ENCODE measurements at places on chromosomes 11 and 22.

DNA sequence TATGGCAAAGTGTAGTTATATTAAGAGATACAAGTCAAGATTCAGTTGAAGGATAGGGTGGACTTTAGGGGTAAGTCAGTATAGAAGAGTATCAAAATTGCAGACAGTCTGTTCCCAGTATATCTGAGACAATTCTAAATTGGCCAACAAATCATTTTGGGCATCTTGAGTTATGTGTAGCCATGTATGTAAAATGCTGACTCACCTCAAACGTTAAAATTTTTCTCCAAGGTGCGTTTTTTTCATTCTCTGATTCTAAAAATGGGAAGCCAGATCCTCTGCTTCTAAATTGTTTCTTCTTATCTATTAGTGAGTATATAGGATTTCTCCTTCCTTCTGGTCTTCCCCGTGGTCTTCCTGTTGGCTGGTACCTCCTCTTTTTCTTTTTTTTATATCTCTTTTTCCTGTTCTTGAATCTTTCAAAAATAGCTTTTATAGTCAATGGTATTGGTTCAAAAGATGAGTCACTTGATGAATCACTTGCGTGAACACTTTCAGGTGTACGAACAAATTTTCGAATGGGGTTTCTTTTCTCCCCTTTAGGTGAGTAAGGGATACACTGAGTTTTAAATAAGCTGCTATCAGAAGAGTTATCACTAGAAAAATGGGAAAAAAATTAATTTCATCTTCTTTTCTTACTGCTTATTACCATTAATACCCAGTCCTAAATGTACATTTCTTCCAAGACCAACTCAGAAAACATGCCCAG is 3.2 kb downstream of the TAF1D start:
- DNase-seq, result no peak

GRCh38 chr11:12206529-12206928 is 96.1 kb downstream of the MICAL2 start:
- no peak for DNase-seq

DNA sequence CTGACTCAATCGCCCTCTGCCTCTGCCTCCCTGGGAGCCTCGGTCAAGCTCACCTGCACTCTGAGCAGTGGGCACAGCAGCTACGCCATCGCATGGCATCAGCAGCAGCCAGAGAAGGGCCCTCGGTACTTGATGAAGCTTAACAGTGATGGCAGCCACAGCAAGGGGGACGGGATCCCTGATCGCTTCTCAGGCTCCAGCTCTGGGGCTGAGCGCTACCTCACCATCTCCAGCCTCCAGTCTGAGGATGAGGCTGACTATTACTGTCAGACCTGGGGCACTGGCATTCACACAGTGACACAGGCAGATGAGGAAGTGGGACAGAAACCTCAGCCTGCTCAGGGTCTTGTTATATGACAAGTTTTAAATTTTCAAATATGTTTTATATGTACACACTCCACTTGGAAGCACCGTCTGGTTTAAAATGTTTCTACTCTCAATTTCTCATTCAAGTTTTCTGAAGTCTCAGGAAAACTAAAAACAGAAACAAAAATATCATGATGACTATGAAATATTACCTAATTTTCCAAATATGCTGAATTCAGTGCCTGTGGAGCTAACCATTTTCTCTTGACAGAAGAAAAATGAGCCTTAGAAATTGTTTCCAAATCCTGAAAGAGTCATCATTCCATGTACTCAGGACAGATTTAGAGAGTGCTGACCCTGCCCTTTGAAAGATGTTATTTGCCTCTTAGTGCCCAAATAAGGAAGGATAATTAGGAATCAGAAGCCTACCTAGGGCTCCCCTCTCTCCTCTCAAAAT is 48.8 kb upstream of the TOP3B start:
- no peak for DNase-seq

DNA sequence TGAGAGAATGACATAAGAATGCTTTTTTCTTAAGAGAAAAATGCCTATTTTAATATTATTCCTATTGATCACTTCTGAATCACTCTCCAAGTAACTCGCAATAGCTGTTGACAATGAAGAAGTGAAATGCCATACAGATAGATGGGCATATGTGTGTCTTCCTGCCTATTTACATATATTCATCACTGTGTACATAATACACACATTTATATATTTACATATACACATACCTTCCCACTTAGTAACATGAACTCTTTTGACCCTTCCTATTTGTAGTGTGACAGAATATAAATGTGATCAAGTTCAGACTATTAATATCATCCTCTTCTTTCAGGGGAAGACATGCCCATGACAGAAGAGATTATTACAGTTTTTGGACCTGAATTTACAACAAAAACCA is 756.7 kb downstream of the DLG2 start:
- no peak for DNase-seq

DNA sequence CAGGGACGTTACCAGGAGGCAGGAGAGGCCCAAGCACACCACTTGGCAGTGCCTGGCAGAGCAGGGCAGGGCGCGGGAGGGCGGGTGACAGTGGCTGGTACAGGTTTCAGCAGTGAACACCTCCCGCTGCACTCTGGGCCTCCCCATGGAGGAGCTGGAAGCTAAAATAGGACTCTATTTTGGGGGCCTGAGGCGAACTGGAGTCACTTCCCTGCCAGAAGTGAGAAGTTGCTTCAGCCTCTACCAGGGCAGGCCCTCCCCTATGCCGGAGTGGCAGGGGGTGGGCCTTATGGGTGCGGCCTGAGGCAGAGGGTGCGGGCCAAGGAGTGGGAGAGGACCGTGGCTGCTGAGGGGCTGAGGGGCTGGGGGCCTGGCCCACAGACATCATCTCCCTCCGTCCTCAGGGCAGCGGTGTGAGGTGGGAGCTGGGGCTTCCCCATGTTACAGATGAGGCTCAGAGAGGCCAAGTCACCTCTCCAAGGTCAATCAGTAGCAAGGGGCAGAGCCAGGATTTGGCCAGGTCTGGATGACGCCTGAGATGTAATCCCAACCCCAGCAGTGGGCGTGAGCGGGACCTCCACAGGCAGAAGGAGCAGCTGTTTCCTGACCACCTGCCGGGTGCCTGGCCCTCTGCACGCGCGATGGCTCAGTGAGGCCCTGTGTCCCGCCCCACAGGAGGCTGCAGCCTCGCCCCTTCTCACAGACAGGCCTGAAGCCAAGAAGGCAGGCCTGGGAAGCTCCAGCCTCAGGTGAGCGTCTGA is 39.3 kb downstream of the KCNJ4 start:
- DNase-seq, result no peak

DNA sequence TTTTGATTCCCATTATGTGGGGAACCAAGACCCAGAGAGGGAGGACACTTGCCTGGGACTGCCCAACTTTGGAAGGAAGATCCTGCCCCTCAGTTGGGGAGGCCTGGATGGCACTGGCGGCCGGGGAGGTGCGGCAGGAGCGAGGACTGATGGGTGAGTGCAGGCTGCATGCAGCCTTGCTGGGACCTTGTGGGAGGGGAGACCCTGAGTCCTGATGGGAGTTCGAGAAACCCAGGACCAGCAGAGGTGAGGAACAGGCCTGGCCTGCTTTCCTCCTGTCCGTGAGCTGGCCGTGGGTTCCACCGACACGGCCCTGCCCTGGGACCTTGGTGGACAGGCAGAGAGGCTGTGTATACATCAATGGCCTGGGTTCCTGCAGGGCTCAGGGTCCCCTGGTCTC is 19.3 kb upstream of the SMIM38 start:
- no peak for DNase-seq
